ENCODE measurements at places on chromosomes 11 and 22.

DNA sequence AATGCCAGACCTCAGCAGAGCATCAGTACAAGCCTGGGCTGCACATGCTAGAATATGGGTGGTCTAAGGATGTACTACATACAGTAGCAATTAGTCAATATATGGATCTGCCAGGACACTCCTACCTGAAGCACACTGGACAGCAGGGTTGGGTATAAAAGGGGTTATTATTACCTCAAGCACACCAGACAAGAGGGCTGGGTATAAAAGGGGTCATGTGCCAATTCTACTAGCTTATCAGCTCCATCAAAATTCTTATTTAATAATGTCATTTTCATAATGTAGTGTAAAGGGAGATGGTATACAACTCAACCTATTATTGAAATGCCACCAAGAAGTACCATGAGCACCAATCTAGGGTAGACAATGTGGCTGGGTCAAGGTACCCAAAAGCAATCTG lies 44.7 kb upstream of the PRODH start:
- no peak for DNase-seq

GRCh38 chr22:27919942-27920755 lies 1.1 kb upstream of the PITPNB start:
- no peak for DNase-seq

DNA sequence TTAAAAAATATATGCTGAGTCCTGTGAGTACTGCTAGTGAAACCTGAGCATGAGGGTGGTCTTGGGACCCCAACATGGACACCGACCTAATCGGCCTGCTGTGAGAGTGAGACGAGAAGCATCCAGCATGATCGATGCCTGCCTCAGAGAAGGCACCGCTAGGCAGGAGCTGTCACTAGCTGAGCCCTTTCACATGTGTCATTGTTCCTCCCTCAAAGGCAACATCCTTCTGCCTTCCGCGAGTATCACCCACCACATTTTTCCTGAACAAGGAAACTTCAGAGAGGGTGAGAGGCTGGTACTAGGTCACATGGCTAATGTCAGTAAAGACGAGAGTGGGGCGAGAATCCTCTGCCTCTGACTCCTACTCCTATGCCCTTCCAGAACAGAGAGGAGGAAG lies 35.6 kb downstream of the AP1B1 start:
- DNase-seq = no peak

DNA sequence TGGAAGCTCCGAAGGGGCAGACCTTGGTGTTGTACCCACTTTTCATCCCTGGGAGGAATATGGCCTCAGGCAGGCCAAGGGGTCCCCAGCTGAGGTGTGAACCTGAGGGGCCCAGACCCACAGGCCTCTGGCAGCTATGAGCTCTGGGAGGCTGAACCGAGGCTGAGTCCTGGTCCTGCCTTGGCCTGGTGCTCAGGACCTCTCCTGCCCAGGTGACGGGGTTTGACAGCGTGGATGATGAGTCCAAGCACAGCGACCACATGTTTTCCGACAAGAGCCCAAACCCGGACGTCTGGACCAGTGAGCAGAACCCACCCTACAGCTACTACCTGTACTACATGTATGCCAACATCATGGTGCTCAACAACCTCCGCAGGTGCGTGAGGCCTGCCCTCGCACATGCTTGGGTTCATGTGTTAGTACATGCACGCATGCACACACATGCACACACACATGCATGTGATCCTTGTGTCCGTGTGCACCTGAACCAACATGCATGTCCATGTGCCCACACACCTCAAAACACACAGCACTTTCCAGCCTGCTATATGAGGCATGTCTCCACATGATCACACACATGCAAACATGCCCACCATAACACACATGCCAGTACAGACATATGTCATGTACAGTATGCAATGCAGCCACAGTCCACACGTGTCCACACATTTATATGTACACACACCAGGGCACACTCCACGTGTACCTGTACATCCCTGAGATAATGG lies 40.9 kb downstream of the RNF141 start:
- no peak for DNase-seq

- DNase-seq = no peak
These were observed 102.9 kb upstream of the GAL start for GRCh38 chr11:68581439-68581838.

DNA sequence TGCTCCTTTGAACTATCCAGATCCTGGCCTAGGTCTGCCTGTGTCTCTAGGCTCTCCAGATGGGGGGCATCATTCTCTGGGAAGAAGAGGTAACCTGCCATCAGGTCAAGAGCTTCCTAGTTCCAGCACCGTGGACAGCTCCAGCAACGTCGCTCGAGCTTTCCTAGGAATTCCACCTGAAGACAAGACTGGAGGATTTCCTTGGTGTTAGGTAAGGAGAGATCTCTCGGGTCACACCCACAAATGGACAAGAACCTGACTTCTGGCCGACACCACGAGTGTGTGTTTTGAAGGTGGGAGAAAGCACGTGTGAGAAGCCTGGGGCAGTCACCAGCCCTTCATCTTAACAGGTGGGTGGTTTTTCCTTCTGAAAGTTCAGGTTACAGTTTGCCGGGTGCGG lies 1.2 kb downstream of the PRG3 start:
- no peak for DNase-seq

DNA sequence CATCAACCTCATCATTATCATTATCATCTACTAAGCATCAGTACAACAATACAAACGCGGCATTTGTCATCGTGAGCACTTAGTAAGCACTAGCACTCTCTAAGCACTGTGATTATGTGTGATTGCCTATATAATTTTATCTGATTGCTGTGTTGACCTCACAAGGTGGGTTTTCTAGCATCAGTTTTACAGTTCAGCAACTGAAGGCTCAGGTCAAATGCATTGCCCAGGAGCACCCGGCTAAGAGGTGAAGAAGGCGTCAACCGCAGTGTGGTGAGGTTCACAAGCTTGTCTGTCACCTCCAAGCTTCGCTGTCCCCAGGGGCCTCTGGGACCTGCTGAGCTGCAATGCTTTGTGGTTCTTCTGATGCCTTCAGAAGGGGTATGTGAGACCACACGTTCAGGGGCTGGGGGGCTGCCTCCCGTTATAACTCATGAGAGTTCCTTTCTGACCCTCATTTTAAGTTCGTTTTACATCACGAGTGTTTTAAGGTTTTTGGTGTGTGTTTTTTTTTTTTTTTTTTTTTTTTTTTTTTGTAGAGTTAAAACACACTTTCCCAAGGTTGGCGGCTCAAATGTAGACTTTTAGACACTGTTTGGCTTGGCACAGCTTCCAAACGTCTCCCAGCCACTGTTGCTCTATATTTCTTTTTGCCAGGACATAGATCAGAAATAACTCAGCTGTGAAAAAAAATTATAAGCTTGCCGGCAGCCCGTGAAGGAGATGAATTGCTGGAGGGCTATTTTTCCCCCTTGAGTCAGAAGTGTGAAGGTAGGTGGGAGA lies 33.8 kb upstream of the SCUBE1 start:
- DNase-seq = no peak

DNA sequence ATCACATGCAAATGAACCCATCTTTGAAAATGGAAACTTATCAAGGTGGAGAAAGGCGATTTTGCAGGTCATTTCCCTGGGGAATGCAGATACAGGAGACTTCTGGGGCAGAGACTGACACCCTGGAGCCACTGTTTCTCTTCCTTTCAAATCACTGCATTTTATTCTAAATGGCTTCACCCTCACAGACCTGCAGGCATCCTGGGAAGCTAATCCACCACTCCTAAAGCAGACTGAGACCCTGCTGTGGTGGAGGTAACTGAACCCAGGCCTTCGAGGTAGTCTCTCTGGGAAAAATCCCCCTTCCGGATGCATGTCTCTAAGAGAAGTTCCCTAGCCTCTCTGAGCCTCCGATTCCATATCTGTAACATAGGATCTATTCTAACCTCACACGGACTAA lies 20.9 kb upstream of the CSNK2A3 start:
- DNase-seq = no peak

GRCh38 chr11:56819916-56820315 lies 71.4 kb upstream of the OR9G4 start:
- DNase-seq = no peak

- DNase-seq = no peak
These were observed 564.9 kb downstream of the CNTN5 start for GRCh38 chr11:99585606-99586005.

DNA sequence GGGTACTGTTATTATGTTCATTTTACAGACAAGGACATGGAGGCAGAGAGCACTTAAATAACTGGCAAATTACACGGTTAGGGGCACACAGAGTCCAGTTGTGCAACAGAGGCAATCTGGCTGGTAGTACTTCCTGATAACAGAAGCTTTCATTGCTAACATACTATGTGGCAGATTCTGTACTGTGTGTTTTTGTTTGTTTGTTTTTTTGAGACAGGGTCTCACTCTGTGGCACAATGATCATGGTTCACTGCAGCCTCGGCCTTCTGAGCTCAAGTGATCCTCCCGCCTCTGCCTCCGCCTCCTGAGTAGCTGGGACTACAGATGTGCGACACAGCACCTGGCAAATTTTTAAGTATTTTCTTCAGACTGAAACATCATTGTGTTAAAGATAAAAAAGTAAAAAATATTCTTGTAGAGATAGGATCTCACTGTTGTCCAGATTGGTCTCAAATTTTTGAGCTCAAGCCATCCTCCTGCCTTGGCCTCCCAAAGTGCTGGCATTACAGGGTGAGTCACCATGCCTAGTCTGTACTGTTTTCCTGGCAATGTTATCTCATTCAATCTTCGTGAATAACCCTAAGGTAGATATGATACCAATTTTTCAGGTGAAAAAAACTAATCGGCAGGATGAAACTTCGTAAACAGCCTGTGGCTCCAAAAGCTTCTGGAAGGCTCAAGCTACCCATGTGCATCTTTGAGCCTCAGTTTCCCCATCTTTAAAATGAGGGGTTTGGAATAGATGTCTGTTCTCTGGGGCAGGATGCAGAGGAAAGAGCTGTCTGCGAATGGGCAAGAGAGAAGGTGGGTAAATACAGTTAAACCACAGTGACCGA lies 921 bp upstream of the NUCB2 start:
- no peak for DNase-seq

DNA sequence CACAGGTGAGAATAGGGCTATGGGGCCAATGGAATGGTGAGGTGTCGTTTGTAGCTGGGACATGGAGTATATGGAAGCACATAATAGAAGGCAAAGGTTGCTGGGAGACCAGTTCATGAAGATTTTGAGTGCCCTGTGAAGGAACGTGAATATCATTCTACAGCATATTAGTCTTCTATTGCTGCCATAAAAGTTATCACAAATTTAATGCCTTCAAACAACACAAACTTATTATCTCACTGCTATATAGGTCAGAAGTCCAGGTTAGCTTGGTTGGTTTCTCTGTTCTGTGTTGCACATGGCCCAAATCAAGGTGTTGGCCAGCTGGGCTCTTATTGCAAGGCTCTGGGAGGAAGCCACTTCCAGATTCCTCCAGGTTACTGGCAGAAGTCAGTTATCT lies 110.6 kb downstream of the SYN3 start:
- DNase-seq = no peak

DNA sequence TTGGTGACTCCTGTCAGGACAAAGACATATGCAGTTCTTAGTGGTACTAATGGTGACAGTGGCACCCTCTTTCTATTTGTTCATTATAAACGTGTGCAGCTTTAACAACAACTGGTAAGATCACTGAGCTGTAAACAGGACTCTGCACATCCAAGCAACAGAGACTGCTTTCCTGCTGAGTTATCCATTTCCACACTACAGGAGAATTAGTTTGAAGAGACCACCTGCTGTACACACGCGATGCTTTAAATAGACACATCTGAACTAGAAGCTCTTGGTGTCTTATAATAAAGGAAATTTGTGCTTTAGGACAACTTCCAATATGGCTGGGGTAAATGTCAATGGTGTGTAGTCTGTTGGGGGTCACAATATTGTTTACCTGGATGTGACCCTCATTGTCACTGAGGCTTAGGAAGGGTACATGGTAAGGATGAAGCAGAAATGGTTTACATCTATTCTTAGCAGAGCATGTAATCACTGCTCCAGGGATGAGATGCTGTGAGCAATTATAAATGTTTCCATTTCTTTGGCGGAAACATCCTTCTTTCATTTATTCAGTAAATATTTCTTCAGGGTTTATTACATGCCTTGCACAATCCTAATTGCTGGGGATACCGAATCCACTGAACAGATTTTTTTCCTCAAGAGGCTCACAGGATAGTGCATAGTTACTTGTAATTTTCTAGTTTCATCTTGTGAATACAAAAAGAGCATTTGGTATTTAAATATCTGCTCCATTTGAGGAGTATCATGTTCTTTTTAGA lies 354.0 kb upstream of the CCDC90B start:
- no peak for DNase-seq

DNA sequence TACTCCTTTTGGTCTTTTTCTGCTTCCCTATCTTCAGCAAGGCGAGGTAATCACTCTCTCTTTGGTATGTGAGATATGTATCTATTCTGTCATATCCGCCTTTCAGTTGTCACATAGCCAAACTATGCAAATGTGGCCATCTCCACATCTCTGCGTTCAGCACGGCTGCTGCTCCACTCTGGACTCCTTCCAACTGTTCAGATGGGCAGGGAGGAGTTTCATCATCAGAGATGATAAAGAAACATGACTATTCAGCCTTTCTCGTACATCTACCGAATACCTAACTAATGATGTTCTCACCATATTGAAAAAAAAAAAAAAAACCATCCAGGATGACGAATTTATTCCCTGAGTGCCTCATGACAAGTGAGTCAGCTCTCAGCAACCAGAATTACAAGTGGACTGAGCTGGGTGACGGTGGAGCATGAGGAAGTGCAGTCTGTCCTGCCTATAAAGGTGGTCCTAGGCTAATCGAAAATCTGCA lies 899.6 kb downstream of the OPCML start:
- DNase-seq = no peak

Measured in stimulated activated CD4-positive, alpha-beta T cell treated with anti-CD3 and anti-CD28 coated beads, Interleukin-2, amount 100 ng/mL, for 48 hours (primary cell).